ENCODE measurements at places on chromosomes 3 and 15.

DNA sequence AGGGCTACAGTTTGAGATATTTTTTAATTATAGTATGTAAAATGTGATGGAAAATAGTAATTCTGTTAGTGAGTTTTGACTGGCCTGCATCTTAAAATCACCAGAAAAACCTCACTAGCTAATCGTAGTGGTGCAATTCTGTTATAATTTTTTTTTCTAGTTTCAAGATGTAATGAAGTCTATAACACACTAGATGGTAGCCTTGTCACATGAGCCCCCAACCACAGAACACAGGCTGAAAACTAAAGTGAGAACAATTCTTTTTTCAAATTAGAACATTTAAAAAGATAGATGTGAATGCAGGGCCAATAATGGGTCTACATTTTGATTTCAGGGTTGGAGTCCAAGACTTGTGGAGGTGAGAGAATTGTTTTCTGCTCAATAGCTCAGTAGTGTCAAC is 83.3 kb upstream of the KCNH8 start:
- H3K36me3 ChIP-seq: no peaks in the 10 kb centered on the region
- no peaks in the 10 kb centered on the region for H3K27me3 ChIP-seq
- H3K4me3 ChIP-seq: no peak overlapping the region

DNA sequence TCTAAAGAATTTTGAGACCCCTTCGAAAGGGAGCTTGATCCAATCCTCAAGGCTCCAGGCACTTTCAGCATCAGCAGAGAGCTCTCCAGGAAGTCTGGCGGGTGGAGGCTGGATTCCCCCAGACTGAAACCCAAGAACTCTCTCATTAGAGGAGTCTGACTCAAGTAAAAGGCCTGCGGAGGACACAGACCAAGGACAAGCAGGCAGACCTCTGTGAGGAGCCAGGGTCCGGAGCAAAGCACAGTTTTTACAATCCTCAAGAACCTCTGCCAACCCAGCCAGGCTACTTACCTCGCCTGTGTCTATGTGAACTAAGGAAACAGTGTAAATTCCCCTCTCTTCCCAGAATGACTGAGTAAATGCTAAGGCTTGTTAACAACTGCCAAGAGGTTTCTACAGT is 86.2 kb downstream of the FBN1 start:
- no peak overlapping the region for H3K4me3 ChIP-seq
- H3K4me1 ChIP-seq: peaks cover 10% of the 10 kb centered on the region
- no peak for DNase-seq

- H3K27ac ChIP-seq: no peak overlapping the region
- DNase-seq: no peak
- no peaks in the 10 kb centered on the region for H3K4me1 ChIP-seq
- H3K4me3 ChIP-seq: no peak overlapping the region
- H3K27me3 ChIP-seq: no peaks in the 10 kb centered on the region
These were observed 170.1 kb downstream of the CNTN4 start for GRCh38 chr3:2268779-2269178.

DNA sequence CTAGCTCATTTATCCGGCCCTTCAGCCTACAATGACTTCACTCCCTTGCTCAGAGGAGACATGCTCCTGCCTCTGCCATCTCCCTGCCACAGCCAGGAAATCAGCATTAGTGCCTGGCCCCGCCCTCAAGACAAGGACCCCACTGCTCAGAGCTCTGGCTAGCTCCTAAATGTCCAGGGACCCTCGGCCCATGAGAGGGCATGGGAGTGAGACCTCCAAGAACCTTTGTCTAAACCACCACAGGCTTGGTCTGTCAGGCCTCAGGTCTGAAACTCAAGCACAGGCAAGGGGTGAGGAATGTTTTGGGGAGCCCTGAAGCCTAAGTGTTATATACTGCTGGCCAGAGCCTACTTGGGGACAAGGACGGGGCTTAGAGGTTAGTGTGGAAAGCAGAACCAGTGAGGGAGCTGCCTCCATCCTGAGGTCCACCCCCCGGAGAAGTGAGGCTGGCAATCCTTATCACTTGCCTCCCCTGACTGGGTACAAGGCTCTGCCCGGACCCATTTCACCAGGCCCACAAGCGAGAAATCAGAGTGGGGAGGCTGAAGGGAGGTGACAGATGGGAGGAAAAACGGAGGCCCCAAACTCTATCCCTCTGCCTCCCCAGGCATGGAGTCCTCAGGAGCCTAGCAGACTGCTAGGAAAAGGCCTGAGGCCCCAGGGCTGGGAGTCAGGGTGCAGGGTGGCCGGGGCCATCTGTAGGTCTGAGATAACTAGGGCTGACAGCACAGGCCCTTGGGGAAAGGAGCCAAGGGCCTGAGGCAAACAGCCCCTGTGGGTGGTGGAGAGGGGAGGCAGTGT is 18.8 kb downstream of the SHF start:
- H3K27ac ChIP-seq: no peak overlapping the region
- H3K4me3 ChIP-seq: no peak overlapping the region
- peaks cover 27% of the 10 kb centered on the region for H3K36me3 ChIP-seq
- no peak for DNase-seq
- H3K4me1 ChIP-seq: peaks cover 14% of the 10 kb centered on the region
- no peaks in the 10 kb centered on the region for H3K27me3 ChIP-seq

GRCh38 chr3:61111825-61112224 is 139.4 kb downstream of the FHIT start:
- H3K4me1 ChIP-seq: no peaks in the 10 kb centered on the region
- H3K36me3 ChIP-seq: no peaks in the 10 kb centered on the region
- DNase-seq: no peak
- no peaks in the 10 kb centered on the region for H3K27me3 ChIP-seq
- no peak overlapping the region for H3K4me3 ChIP-seq

GRCh38 chr3:105317841-105318240 is 48.9 kb upstream of the ALCAM start:
- DNase-seq: peak; percentile 5
- no peaks in the 10 kb centered on the region for H3K36me3 ChIP-seq
- no peaks in the 10 kb centered on the region for H3K27me3 ChIP-seq
- no peak overlapping the region for H3K4me3 ChIP-seq

DNA sequence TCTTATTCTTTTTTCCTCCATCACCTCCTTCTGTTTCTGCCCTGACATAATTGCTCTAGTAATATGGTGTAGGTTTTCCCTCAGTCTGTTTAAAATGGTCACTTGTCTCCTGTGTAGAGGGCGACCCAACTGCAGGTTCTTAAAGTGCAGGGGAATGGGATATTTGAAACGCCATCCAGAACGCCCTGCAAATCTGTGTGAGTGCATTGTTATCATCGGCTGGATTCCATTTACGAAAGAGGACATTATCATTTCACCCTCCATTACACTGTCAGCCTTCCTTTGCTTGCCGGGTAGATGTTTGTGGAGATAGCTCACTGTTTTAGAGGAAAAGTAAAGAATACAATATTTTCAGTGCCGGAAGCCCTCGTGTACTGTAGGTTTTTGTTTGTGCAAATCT is 354.0 kb downstream of the LRTM1 start:
- H3K27me3 ChIP-seq: no peaks in the 10 kb centered on the region
- H3K4me1 ChIP-seq: no peaks in the 10 kb centered on the region

DNA sequence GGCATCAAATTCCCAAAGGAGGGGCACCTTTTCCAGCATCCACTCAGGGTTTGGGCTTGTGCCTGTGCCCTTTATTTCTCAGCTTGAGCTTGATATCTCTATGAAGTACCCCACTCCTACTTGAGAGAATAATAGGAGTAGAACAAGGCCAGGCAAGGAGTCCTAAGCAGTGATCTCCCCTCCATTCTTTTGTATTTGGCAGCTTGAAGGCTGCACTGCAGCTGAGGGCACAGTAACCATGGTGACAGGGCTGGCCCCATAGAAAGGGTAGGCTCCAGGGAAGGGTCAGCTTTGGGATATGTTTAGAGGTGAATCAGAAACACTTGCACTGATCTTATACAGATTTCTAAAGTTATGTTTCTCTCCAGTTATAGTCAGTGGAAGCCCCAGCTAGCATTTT is 145.4 kb upstream of the SLC24A5 start:
- H3K4me1 ChIP-seq: no peaks in the 10 kb centered on the region
- no peak overlapping the region for H3K4me3 ChIP-seq
- H3K27me3 ChIP-seq: no peaks in the 10 kb centered on the region
- H3K27ac ChIP-seq: no peak overlapping the region
- no peak for DNase-seq
- no peaks in the 10 kb centered on the region for H3K36me3 ChIP-seq

- no peaks in the 10 kb centered on the region for H3K27me3 ChIP-seq
- no peak overlapping the region for H3K4me3 ChIP-seq
- no peaks in the 10 kb centered on the region for H3K36me3 ChIP-seq
These were observed 688.7 kb downstream of the TUSC7 start for GRCh38 chr3:117398141-117398899.

DNA sequence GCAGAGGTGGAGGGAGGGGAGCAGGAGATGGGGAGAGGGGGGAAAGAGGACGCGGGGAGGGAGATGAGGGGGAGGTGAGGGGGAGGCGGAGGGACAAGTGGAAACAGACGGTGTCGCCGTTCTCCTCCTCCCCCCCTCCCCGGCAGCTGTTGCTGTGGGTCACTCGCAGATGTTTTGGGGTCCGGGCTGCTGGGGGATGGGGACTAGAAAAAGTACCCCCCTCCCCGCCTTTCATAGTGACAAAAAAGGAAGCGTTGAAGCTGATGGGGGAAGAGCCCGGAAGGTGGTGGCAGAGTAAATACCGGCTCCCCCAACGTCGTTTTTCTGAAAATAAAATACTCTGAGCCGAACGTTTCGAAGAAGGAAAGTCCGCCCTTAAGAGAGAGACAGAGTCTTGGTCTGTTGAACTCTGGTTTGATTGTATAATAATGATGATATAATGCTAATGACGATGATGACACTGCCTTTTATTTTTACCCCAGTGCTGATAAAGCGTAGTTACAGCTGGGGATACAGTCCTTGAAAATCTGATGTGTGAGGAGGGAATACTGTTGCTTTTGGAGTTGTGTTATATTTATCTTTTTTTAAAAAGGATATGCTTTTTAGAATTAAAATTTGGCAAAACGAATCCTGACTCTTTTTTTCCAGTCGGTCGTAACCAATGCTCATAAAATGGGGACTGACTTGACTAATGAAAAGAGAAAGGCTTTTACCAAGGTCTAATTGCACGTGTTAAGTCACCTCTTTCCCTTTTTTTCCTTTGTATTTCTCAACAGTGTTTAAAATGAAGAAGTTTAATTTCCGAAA is 993 bp downstream of the STXBP5L start:
- peaks cover 23% of the 10 kb centered on the region for H3K4me1 ChIP-seq
- peak overlapping the region; percentile 32 for H3K27ac ChIP-seq
- peak overlapping the region; percentile 57 for H3K4me3 ChIP-seq

DNA sequence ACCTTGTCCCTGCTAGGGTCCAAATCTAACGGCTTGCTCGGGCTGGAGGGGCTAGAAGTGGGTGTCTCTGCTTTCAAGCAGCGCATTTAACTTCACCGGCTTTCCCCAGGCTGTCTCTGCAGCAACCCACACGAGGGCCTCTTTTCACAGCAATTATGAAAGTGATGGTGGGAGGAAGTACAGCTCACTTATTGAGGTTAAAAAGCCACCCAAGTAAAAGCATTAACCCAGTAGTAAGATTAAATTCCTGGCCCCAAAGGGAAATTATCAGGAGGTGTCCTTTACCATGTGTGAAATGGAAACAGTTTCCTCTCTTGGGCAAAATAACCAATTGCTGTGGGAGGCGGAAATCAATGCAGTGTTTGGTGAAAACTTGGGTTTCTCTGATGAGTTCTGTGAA is 41.1 kb downstream of the NGRN start:
- H3K27ac ChIP-seq: no peak overlapping the region
- H3K27me3 ChIP-seq: no peaks in the 10 kb centered on the region
- H3K4me1 ChIP-seq: peaks cover 6% of the 10 kb centered on the region
- DNase-seq: no peak
- H3K36me3 ChIP-seq: no peaks in the 10 kb centered on the region
- no peak overlapping the region for H3K4me3 ChIP-seq

GRCh38 chr3:8579096-8579495 is 65.5 kb downstream of the SSUH2 start:
- H3K4me1 ChIP-seq: no peaks in the 10 kb centered on the region
- no peak overlapping the region for H3K4me3 ChIP-seq
- peaks cover 3% of the 10 kb centered on the region for H3K36me3 ChIP-seq
- H3K27me3 ChIP-seq: no peaks in the 10 kb centered on the region
- H3K27ac ChIP-seq: no peak overlapping the region

- peak; percentile 84 for DNase-seq
- H3K27me3 ChIP-seq: no peaks in the 10 kb centered on the region
- no peak overlapping the region for H3K4me3 ChIP-seq
- H3K36me3 ChIP-seq: no peaks in the 10 kb centered on the region
These were observed 31.1 kb upstream of the SMAD6 start for GRCh38 chr15:66670762-66671580.

DNA sequence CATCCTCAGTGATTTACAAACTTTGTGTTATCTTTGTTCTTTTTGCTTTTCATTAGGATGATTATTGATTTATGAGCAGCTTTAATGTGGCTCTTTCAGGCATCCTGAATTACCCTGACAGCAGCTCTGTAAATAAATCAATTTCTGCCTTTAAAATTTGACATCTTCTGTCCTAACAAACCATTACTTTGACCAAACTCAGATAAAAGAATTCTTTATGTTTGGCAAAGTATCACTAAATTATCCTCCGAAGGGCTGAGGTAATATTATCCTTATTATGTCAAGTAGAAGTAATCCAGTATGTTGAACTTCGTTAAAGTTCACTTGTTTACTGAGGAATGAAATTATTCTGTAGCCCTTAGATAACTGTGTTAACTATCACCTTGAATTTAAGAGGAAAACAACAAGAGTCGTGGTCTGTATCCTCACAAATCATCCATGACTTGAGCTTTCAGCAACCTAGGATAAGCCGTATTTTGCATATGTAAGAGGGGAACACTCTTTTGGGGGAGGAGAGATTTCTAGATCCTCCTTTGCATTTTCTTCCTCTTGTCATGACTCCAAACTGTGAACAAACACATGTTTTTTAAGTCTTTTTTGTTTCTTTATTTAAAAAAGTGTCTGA is 173.2 kb upstream of the STAC start:
- H3K4me3 ChIP-seq: no peak overlapping the region
- no peak for DNase-seq
- H3K27ac ChIP-seq: no peak overlapping the region
- no peaks in the 10 kb centered on the region for H3K36me3 ChIP-seq
- no peaks in the 10 kb centered on the region for H3K27me3 ChIP-seq
- no peaks in the 10 kb centered on the region for H3K4me1 ChIP-seq

DNA sequence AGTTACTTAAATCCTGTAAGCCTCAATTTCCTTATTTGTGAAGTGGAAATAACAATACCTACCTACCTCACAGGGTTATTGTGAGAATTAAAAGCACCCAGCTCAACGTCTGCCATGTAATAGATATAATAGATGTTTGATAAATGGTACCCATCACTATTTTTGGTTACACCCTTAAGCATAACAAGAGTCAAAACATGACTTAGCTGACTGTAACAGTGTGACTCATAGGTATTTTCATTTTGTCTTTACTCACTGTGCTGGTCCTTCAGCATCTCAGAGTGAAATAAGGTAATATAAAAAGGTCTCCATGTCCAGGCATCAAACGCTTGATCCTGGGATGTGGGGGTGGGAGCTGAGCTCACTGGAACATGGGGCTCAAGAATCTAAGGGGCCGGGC is 3.1 kb downstream of the CPLX3 start:
- no peak for DNase-seq
- H3K4me1 ChIP-seq: peaks cover 3% of the 10 kb centered on the region
- H3K4me3 ChIP-seq: no peak overlapping the region
- H3K27me3 ChIP-seq: no peaks in the 10 kb centered on the region
- no peaks in the 10 kb centered on the region for H3K36me3 ChIP-seq
- no peak overlapping the region for H3K27ac ChIP-seq

Data from stomach (tissue), 19 donors.